ENCODE measurements at places on chromosomes 3 and 15.

- no peak for DNase-seq
These were observed 33.7 kb downstream of the ZBTB20 start for GRCh38 chr3:115113367-115113766.

DNA sequence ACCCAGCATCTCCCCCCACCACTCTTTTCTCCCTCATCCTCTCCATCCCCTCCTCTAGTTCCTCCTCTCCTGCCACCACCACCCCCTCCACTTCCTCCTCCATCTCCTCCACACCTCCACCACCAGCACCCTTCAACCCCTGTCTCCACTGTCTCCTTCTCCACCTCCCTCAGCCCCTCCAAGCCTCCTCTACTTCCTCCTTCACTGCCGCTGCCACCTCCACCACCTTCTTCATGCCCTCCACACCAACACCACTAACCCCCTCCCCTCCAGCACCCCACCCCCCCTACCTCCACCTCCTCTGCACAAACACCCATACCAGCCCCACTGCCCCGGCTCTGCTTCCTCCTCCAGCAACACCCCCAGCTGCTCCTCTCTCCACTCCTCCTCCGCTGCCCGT is 88.0 kb downstream of the HES1 start:
- no peak for DNase-seq

- no peak for DNase-seq
These were observed 4.4 kb downstream of the CLK3 start for GRCh38 chr15:74619916-74620635.

DNA sequence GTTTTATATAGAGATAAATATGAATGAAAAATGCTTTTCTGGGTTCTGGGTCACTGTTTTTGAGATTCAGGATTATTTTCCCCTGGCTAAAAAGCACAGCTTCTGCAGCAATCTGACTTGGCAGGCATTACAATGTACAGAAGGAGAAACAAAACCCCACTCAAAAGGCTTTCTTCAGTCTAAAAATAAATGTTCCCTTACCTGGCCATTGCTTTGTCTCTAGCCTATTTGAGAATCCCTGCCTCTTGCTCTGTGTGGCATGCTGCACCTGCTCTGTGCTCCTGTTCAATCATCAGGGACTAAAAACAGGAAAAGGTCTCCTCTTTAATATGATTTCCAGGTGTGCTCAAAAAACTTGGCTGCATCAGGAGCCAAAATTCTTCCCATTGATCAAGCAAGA is 187.4 kb upstream of the STAC start:
- no peak for DNase-seq

DNA sequence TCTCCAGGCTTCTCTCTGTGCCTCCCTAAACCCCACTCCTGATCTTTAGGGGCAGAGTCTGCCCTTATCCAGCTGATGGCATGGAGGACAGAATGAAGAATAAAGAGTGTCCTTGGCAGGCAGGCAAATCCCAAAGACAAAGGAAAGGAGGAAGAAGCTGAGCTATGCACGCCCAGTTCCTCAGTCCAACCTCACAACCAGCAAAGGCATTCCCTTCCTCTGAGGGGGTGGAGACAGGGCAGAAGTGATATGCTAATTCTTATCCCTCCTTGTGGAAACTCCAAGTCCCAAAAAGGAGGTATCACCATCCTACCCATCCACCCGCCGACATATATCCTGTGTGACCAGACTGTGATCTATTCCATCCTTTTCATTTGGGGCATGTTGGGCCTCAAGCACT is 10.5 kb upstream of the CCDC54 start:
- DNase-seq: no peak

DNA sequence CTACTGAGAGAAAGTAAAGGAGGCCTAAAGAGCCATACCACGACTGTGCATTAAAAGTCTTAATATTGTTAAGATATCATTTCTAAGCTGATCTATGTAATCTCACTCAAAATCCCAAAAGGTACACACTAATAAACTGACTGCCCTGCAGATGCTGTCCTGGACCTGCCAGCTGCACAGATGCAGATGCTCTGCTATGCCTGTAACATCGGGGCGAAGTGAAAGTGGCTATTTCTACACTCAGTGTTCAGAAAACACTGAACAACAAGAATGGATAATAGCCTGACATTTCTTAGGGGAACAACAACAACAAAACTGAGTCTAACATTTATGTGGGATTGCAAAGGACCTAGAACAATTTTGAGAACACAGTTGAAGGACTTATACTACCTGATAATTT is 31.9 kb downstream of the RAD18 start:
- DNase-seq: no peak

GRCh38 chr3:56423661-56424099 is 44.6 kb downstream of the ERC2 start:
- no peak for DNase-seq

GRCh38 chr3:126267169-126267975 is 87.0 kb upstream of the ALDH1L1 start:
- DNase-seq: no peak

DNA sequence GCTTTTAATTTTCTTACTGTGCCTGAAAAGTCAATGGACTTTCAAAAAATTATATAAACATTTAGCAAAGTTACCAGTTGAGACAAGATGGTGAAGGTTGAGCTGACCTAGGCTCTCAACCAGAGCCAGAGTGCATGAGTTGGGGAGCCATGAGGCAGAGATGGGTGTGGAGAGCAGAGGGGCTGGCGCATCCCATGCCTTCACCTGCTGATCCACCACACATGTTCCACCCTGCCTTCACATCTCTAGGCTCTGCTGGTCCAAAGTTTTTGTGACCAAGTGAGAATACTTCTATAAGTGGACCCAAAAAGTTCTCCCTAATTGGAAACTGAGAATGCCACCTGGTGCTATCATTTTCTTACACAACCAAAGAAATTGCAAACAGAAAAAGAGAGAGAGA is 47.3 kb downstream of the CCR3 start:
- DNase-seq: no peak

DNA sequence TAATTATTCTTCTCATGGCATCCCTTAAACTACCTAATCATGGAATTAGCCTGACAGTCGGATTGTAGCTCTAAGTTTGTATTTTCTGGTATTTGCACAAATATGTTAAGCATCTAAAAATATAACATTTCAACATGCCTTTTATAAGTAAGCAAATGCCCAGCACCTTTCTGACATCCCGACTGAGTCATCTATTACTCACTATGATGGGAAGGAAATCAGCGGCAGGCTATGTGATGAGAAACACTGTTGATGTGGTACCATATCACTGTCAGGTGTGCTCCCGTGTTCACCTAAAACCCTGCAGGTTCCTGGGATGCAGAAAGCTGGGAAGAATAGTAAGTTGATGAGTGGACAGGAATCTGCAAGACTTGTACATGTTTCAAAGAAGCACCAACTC is 367.8 kb upstream of the IL12A start:
- DNase-seq: no peak

DNA sequence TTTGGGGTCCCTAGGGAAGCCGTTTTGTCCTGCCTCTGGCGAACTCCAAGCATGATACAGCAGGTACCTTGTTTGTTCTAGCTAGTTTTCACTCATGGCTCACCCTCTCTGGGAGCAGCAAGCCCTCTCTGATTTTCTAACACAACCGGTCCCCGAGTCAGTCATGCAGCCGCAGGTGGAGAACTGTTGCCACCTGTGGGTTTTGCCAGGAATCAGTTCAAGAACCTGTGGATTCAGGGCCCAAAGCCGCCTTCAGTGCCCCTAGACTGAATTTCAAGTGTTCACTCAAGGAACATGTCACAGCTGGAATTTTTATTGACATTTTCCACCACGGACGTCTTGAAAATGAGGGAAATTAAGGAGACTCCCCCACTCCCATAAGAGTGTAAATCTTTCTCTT is 13.3 kb upstream of the LRRK1 start:
- DNase-seq: no peak

GRCh38 chr15:101242999-101243336 is 8.9 kb downstream of the CHSY1 start:
- no peak for DNase-seq

- no peak for DNase-seq
These were observed 1.7 kb upstream of the COL7A1 start for GRCh38 chr3:48596676-48597407.

DNA sequence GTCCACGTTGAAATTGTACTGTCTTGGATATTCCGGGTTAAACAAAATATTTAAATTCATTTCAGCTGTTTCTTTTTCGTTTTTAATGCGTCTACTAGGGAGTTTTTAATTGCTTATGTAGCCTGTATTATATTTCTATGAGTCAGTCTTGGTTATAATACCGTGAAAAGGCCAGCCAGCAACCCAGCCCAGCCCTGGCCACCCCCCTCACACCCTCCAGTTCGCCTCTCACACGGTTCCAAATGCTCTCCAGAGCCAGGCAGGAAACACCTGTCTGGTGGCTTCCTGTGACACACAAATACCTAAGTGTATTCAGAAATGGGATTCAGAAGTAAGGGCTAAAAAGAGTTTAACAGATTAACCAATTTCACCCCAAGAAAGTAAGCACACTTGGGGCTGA is 4.4 kb downstream of the SH3BP5 start:
- DNase-seq: no peak

DNA sequence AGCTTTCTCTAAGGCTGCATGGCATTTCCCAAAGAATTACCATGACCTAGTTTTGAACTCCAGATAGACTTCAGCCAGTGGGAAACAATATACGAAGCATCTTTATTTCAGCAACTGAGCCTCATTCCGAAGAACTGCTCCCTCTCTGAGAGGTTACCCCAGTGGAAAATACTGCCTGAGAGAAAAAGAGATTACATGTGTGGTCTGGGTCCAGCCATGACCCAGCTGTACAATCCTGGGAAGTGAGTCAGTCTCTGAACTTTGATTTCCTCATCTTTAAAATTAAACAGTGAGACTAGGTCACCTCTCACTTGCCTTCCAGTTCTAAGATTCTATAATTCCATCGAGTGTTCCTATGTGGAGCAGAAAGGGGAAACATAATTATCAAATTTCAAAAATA is 42.4 kb downstream of the TNIK start:
- no peak for DNase-seq

DNA sequence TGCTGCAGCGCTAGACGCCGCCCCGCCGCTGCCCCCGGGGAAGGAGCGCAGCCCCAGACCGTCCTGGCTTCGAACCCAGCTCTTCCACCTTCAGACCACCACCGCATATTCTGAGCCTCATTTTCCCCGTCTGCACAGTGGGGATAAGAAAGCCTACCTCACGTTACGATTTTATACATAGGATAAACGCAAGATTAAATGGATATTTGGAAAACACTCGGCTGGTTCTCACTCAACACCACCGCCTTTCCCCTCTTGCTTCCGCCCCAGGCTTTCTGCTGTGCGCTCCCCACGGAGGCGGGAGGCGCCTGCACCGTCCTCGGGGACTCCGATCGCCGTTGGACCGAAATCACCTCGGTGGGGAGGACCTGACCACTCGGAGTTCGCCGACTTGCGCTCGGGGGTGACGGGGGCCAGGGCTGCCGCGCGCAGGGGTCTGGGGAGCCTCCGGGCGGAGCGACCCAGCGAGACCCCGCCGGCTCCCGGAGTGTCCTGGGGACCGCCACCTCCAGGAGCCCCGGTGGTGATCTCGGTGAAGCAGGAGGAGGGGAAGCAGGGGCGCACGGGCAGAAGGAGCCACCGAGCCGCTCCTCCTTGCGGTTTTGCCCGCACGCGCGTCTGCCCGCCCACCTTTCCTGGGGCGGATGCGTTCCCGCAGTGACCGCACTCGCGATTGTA is 4.0 kb downstream of the FBXL22 start:
- DNase-seq: no peak

GRCh38 chr3:25355034-25355885 is 72.8 kb upstream of the RARB start:
- DNase-seq: no peak

- no peak for DNase-seq
These were observed 22.1 kb downstream of the PARL start for GRCh38 chr3:183862610-183863009.

- DNase-seq: no peak
These were observed 103.1 kb downstream of the OTOL1 start for GRCh38 chr3:161599697-161600096.

GRCh38 chr15:48541341-48542278 is 103.9 kb downstream of the FBN1 start:
- DNase-seq: no peak

DNA sequence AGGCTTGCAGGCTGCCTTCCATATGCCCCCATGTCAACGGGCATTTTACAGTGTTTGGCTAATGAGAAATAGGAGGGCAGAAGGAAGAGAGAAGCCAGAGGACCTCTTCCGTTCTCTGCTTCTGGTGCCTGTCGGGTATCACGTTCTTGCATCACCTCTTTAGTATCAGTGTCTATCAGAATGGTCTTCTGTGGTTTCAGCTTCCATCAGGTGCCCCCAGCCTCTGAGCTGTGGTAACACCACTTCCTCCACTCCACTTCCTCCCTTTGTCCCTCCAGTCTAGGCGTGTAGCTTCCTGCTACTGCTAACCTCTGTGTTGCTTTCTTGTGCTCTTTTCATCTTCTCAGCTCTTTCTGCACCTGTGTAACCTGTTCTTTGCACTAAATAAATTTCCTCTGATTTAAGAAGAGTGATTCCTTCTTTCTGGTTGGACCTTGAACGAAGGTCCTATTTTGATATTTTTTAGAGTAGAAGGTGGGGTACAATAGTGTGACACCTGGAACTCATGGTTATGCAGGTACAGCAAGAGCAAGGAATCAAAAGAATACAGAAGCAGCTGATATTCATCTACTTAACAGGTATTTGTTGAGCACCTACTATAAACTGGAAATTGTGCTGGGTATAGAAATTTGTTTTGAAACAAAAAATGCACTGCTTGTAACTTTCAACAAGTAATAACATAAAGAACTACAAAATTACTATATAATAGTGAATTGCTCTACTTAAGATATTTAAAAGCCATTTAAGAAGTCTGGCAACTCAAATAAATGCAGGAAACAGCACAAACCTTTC is 27.4 kb upstream of the FOXB1 start:
- DNase-seq: peak; percentile 14

DNA sequence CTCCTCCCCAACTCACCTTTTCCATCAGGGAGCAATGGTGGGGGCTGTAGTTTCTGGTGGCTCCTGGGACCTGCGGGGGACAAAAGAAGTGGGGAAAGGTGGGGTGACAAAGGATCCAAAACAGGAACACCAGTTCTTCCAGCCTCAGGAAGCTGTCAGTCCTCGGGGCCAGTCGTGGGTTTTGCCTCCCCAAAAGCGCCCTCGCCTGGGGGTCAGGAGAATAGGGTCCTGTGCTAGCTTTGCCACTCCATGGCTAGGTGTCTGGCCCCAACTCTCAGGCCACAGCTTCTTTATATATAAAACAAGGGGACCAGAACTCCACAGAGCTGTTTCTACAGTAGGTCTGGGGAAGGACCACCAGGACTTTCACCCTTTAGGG is 4.0 kb downstream of the CCDC9B start:
- DNase-seq: no peak

DNA sequence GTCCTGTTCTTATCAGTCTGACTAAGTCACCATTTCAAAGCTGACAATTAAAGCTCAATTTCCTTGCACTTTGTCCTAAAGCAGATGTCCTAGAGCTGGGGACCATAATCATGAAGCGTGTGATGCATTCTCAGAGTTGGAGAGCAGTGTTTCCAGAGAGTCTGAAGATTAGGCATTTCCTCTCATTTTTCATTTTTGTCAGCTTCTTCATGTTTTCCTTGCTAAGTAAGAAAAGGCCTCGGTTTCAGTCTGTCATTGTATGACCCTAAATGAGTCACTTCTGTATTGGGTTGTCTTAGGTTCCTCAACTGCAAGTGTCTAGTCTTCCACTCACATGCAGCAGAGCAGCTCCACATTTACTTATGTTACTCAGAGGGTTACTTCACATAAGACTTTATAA is 257.2 kb upstream of the TPRG1 start:
- DNase-seq: no peak

GRCh38 chr15:47500842-47501241 is 216.5 kb upstream of the SEMA6D start:
- DNase-seq: no peak

- no peak for DNase-seq
These were observed 51.3 kb upstream of the OSBPL11 start for GRCh38 chr3:125646581-125646980.

Measured in stimulated activated CD4-positive, alpha-beta T cell treated with anti-CD3 and anti-CD28 coated beads, Interleukin-15, amount 100 ng/mL, for 1 hour (primary cell).